ENCODE measurements at places on chromosomes 5 and 9.
A peak's percentile ranks its signal among the peaks of the same experiment; 100 is the strongest.

- no peak for DNase-seq
Measured at GRCh38 chr5:34460496-34460895, 195.6 kb upstream of the RAI14 start.

GRCh38 chr5:43041669-43042175 lies 1.6 kb upstream of the ANXA2R start:
- peak; percentile 58 for DNase-seq

- DNase-seq: no peak
Measured at GRCh38 chr9:112869041-112869529, 21.6 kb downstream of the SLC46A2 start.

- no peak for DNase-seq
Measured at GRCh38 chr5:113546703-113547183, 33.2 kb downstream of the YTHDC2 start.

GRCh38 chr5:173291722-173292658 lies 36.2 kb downstream of the STC2 start:
- no peak for DNase-seq
